ENCODE measurements at places on chromosomes 4 and X.

GRCh38 chrX:71326394-71326793, 24.8 kb downstream of the ITGB1BP2 start:
- no peak for DNase-seq

- DNase-seq, result no peak
Observed at GRCh38 chr4:48570646-48571220, 80.7 kb downstream of the ZAR1 start.

DNA sequence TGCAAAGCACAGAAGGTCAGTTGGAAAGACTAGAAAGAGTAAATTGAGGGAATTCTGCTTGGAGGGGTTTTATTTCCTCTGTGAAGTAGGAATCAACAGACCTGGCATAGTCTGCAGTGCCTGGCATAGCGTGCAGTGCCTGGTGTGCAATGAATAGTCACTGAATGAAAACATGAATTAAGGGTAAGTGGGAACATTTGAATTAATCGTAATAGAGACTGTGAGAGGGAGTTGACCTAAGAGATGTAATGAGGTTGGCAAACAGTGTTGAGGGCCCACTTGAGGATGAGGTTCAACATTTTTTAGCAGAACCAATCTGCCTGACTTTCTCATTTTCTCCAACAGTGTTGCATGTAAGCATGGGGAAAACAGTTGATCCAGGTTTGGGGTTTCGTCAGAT, 377.2 kb upstream of the FTHL17 start:
- DNase-seq, result no peak

DNA sequence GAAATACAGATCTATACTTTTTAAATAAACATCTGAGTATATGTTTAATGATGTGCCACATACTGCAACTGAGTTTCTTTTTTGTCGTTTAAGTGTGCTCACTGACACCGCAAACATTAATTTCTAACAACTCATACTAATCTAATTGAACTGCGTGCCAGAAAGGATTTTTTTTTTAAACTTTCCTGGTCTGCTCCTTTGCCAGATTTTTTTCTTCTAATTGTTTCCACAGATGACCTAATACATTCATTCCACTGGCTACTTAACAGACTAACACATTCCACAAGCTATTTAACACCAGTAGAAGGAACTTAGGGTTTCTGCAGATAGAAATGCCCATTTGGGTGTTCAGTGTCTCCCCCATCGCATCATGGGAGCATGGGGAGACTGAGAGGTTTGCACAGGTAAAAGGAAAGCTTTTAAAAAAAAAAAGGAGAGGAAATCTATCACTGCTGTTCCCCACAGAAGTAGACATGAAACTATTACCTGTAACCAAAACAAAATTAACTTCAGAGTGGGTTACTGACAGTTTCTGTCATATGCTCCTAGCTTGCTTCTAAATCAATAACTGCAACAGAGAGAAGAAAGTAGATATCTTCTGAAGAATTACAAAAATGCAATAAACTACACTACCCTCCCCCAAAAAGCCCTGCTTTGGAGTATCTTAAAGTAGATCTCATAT, 31.6 kb downstream of the SH3KBP1 start:
- no peak for DNase-seq

DNA sequence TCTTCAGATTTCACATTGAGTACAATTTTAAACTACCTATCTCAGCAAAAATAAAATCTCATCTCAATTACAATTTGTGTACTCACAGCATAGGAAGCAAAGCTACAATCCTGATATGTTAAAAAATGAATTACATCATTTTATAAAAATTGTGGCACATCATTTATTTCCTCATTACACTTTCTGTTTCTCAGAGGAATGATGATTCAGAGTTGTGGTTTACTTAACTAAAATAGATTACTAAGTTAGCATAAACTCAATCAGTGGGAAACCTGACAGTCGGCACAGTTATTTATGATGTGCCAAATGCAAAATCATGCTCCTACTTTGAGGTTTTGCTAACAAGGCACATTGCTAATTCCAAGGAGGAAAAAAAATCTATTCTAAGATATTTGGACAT, 325.0 kb downstream of the FBXO8 start:
- DNase-seq, result no peak

- DNase-seq, result no peak
Observed at GRCh38 chrX:153628665-153629064, 18.3 kb upstream of the DUSP9 start.

- DNase-seq, result no peak
Observed at GRCh38 chrX:122641826-122642225, 542.3 kb upstream of the GRIA3 start.

All from NT2/D1 (cell line).